ENCODE measurements at places on chromosomes 4 and X. TPM values are rescaled to one million over a fixed set of nuclear protein-coding genes. Genes with fewer than 3 reads are reported as not detected.

The ZCCHC18 gene
- 2.8 TPM for total RNA-seq

DNA sequence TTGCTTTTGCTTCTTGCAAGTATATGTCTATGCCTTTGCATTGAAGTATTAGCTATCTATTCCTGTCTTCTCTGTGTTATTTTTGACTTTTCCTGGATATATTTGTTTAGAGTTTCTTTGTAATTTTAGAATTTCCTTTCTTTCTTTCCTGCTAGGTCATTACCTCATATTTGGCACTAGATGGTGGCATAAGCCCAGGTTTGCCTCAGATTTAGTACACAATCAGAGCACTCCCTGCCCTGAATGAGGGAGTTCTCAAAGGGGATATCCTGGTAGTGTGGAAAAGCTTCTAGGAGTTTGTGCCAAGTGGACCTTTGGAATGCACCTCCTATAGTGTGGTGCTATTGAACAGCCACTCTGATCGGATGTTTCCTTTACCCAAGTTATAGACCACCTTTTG is 181.6 kb downstream of the UGT8 start:
- DNase-seq, result no peak

The PHKA2 gene
- 19.3 TPM for total RNA-seq

DNA sequence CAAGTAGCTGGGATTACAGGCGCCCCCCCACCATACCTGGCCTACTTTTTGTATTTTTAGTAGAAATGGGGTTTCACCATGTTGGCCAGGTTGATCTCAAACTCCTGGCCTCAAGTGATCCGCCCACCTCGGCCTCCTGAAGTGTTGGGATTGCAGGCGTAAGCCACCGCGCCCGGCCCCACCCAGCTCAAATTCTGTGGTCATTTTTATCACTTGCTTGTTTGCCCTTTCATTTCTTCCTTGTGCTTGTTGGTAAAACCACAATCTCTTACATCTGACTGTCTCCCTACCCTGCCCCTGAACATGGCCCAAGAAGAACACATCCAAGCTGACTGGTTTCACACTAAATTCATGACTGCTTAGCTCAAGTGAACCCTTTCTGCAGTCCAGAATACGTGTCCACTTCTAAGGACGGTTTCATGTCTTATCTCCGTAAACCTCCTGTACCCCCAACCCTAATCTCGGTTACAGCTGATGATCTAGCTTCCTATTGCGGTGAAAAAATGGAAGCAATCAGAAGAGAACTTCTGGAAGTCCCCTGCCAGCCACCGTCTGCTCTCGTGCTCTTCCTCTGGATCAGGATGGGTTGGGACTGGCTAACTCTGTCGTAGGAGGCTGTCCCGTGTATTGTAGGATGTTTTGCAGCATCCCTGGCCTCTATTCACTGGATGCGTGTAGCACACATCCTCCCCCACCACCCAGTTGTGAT is 5.4 kb upstream of the RS1 start:
- DNase-seq, result no peak

GRCh38 chrX:102580891-102581290 is 18.4 kb upstream of the ARMCX5 start:
- DNase-seq, result no peak

- DNase-seq, result no peak
Measured at GRCh38 chr4:74490736-74491135, 45.8 kb downstream of the AREG start.

DNA sequence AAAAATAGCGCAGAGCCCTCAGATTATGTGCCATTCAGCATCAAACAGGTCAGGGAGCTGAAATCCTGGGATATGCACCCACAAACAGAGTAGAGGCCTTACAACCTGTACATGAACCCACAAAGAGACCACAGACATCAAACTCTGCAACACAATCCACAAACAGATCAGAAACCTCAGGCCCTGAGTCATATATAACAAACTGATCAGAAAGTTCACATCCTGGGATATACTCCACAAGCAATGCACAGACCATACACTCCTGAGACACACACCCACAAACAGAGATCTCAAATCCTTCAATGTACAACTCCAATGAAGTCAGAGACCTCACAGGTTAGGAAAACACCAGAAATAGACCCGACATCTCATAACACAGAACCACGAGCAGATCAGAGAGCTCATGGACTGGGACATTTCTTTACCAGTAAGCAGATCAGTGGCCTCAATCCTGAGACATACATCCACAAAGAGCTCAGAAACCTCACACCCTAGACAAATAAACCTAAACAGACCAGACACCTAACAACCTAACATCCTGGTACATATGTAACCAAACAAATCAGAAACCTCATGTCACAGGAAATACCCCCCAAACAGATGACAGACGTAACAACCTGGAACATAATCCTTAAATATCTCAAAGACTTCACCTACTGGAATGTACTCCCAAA is 24.2 kb downstream of the SUV39H1 start:
- DNase-seq, result no peak

The MAEA gene
- 61.6 TPM for total RNA-seq

GRCh38 chr4:142035566-142035965 is 399.2 kb downstream of the IL15 start:
- DNase-seq, result no peak

The TBX22 gene
- total RNA-seq, result not detected

- DNase-seq, result no peak
Measured at GRCh38 chrX:45137531-45137930, 63.1 kb downstream of the DIPK2B start.

GRCh38 chrX:129649268-129650182 is 5.2 kb downstream of the APLN start:
- no peak for DNase-seq

The CC2D2A gene
- not detected for total RNA-seq

DNA sequence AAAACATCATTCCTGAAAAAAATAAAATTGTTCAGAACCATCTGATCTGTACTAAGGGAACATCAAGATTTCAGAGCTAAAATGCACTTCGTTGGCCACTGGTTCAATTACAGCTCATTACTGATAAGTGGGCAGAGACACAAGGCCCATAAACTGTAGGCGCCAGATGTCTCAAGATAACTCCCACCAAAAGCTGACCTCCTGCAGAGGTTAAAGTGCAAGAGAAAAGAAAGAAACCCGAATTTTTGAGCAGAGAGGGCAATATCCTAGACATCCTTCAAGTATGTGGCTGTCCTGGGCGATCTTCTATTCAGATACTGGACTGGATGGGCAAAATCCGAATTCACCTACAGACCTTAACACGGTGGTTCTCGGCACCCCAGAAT is 660 bp downstream of the GEMIN8 start:
- DNase-seq, result no peak

The STAP1 gene
- total RNA-seq, result 30.9 TPM

GRCh38 chr4:142016031-142016430 is 379.6 kb downstream of the IL15 start:
- no peak for DNase-seq

DNA sequence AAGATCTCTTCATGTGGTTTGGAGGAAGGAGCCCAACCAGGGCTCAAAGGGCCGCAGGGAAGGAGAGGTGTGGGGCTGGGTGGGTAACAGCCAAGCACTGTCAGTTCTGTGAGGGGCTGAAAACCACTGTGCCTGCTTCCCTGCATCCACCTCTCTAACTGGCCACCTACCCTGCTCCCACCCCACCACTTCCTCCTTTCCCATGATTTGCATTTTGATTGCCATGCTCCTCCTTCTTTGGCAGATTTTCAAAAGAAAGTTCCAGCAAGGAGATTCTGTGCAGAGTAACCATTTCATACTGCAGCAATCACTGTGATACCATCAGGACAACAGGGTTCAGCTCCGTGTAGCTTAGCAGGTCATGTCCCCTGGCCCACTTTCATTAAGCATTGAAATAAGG is 1.8 kb downstream of the ZNF674 start:
- no peak for DNase-seq

The EGF gene
- total RNA-seq, result not detected

DNA sequence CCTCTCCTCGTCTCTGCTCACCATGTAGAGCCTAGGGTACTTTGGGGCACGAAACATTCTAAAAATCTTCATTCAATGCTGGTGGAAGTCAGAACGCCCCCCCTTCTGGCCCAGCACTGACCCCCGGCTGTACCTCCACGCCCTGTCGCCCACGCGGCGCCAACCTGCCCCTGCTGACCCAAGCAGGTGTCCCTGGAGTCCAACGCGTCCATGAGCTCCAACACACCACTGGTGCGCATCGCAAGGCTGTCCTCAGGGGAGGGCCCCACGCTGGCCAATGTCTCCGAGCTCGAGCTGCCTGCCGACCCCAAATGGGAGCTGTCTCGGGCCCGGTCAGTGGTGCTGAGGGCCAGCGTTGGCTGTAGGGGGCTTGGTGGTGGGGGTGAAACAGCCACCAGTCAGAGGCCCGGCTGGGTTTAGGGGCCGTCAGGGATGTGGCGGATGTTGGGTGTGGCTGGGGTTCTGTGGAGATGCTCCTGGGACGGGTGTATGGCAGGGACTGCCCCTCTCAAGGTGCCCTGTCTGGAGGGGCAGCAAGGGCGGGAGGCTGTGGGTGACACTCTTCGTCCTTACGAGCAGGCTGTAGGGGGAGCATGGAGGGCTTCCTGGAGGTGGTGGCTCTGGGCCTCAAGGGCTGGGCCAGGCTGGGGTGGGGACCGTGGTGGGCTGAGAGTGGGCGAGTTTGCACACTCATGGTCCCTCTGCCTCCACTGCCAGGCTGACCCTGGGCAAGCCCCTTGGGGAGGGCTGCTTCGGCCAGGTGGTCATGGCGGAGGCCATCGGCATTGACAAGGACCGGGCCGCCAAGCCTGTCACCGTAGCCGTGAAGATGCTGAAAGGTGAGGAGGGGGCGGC is 11.8 kb downstream of the FGFR3 start:
- DNase-seq, result no peak

The UGDH gene
- total RNA-seq, result 18.8 TPM

- no peak for DNase-seq
Measured at GRCh38 chr4:45453258-45453853, 670.5 kb downstream of the GABRG1 start.

The KLF8 gene
- total RNA-seq, result 13.1 TPM

GRCh38 chrX:17930850-17931249 is 69.8 kb upstream of the RAI2 start:
- no peak for DNase-seq

DNA sequence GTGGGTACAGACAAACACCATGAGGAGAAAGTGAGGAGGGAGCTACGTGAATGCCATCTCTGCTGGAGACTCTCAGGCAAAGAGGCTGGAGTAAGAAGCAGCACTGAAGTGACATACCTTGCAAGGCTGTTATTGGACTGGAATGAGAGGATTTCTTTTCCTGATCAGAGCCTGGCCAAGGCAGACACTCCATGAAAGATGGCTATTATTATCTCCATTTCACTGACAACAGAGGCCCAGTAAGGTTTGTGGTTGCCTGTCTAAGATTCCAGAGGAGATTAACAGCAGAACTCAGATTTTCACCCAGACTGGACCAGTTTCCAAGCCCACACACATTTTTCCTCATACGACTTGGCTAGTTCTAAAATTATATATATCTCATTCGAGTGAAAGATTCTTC is 162.0 kb upstream of the EOLA2 start:
- DNase-seq, result no peak

The SYNPO2 gene
- 0.63 TPM for total RNA-seq

- DNase-seq, result no peak
Measured at GRCh38 chr4:165740911-165741310, 132.1 kb upstream of the TLL1 start.

GRCh38 chrX:131040781-131041180 is 17.4 kb upstream of the ARHGAP36 start:
- no peak for DNase-seq

GRCh38 chrX:3271183-3271833 is 75.1 kb downstream of the MXRA5 start:
- DNase-seq, result no peak

The TNIP3 gene
- total RNA-seq, result 1.6 TPM

- no peak for DNase-seq
Measured at GRCh38 chr4:118834070-118834469, 1.9 kb downstream of the SEC24D start.

DNA sequence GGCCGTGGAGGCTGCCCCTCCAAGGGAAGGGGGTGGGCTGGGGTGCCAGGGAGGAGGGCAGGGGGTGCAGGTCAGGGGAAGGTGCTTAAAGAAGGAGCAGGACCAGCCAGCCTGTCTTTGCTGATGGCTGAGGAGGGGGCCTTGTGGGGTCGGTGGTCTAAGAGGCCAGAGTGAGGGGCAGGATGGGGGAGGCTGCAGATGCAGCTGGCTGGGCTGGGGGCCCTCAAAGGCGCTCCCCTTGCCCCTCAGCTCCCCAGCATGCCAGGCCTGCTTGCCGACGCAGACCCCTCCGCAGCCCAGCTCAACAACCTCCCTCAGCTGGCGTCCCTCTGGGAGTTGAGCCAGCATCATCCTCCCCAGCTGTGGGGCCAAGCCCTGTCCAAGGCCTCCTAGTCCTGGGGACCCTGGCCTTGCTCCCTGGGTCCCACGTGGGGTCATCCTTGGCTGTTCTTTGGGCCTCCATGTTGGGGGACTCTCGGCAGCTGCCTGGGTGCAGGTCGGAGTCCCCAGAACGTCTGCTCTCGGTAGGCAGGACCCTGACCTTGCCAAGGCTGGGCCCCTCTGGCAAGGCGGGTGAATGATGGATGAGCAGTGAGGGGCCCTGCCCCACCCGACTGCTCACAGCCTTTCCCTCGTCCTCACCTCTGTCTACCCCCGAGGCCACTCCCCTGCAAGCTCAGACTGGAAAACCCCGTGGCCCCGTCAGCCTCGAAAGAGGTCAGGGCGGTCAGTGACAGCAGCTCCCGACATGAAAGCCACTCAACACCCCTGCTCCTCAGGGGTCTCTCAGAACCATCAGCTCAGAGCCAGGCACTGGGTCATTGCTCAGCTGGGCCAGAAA is 119.4 kb downstream of the FAM53A start:
- no peak for DNase-seq

The ADGRA3 gene
- total RNA-seq, result 0.50 TPM

- DNase-seq, result no peak
Measured at GRCh38 chr4:183284258-183284785, 35.8 kb downstream of the CLDN22 start.

DNA sequence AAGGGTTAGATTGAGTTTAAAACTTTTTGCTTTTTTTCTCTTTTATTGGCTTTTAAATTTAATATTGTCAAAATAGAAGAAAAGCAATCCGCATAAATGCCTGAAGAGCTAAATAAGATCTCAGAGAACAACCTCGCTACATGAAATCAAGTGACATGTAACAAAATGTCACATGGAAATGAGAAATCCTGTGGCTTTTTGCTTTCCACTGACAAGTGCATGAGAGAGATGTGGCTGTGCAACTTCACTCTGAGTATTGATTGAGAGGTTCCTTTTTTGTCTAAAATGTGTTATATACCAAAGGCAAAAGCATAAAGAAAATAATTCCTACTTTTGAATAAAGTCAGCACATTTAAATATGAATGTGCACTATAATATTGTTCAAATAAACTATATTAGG is 263.5 kb downstream of the MAPK10 start:
- DNase-seq, result no peak

The BDH2 gene
- 22.5 TPM for total RNA-seq

GRCh38 chrX:76555816-76556215 is 128.3 kb downstream of the MAGEE1 start:
- DNase-seq, result peak; percentile 20

The CXCL6 gene
- not detected for total RNA-seq

The MAGEA2 gene
- total RNA-seq, result not detected
